ENCODE measurements at places on chromosomes 5 and 9. TPM values are rescaled to one million over a fixed set of nuclear protein-coding genes. Genes with fewer than 3 reads are reported as not detected.

GRCh38 chr5:64569858-64570257, 64.0 kb downstream of the RGS7BP start:
- no peak for DNase-seq

- no peak for DNase-seq
These were observed 70.0 kb downstream of the KLHL3 start for GRCh38 chr5:137665678-137666460.

DNA sequence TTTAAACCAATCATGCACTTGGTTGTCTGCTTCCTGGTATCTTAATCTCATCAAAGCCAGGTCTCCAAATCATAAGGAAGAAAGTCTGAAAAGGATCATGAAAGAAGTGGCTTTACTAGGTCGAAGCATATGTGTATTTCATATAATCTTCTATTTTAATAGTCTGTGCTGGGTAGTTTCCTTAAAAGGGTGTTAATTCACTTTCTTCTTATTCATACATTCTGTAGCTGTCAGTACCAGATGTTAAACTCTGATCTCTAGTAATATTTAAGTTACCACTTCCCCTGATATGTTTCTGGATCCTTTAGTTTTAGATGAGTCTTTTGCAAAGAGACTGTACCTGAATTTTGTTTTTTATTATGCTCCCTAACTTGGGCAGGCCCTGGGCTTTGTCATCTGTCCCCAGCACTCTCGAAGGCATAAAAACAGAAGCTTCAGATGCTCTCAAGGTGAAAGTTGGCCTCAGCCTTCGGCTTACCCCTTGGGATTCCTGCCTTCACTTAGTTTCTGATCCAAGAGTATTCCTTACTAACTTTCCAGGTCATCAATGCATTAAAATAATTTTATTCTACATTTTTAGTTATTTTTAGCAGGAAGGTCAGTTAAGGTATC, 15.0 kb upstream of the LNPEP start:
- DNase-seq: no peak

DNA sequence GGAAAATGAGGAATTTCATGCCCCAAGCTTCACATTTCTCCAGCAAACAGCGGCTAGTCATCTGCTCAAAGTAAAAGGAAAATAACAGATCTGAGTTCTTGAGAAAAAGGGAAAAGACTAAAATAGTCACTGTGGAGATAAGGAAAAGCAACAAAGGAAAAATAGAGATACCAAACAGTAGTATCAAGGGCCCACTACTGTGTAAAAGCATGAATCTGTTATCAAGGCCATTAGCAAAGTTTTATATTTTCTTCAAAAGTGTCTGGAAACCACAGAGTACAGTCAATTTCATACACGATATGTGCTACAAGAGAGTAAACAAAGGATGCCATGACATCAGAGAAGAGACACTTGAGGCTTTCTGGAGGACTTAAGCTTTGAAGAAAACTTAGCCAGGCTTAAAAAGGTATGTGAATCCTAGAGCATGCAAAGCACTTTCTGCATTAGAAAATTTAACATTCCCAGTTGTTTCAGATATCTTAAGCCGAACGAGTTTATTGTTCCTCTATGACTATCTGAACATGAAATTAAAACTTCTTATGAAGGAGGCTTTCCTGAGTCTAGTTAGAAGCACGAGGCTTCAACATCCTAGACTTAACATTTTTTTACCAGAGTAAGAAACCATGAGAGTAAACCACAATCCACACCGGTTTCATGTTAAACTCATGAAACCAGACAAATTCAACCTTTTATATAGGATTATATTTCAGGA, 1.2 kb downstream of the TTC33 start:
- no peak for DNase-seq

The HDHD3 gene
- 39.5 TPM for total RNA-seq

GRCh38 chr5:150639751-150640150, 709 bp upstream of the SYNPO start:
- DNase-seq: no peak

- no peak for DNase-seq
These were observed 17.7 kb downstream of the TTLL11 start for GRCh38 chr9:122075135-122076030.

The SPATA31A3 gene
- not detected for total RNA-seq

DNA sequence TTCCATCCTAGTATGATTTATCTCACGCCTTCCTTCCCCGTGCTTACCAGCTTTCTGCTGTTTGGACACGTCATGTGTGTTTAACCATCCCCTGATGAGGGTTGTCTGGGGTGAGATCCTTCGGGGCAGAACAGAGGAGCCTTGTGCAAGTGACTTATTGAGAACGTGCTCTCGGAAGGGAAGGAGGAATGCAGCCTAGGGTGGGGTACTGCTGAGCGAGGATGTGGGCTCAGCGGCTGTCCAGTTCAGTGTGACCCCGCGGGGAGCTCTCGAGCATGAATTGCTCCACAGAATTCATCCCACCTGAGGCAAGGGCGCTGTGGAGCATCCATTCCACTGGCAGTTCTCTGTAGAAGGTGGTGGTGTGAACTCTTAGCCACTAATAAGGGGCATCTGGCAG, 4.0 kb downstream of the MYOZ3 start:
- DNase-seq: no peak

- no peak for DNase-seq
These were observed 8.5 kb downstream of the ELOVL7 start for GRCh38 chr5:60835554-60835953.

- no peak for DNase-seq
These were observed 132.2 kb downstream of the CDC42SE2 start for GRCh38 chr5:131396015-131396414.

The MOB3B gene
- not detected for total RNA-seq

The TMC1 gene
- not detected for total RNA-seq

DNA sequence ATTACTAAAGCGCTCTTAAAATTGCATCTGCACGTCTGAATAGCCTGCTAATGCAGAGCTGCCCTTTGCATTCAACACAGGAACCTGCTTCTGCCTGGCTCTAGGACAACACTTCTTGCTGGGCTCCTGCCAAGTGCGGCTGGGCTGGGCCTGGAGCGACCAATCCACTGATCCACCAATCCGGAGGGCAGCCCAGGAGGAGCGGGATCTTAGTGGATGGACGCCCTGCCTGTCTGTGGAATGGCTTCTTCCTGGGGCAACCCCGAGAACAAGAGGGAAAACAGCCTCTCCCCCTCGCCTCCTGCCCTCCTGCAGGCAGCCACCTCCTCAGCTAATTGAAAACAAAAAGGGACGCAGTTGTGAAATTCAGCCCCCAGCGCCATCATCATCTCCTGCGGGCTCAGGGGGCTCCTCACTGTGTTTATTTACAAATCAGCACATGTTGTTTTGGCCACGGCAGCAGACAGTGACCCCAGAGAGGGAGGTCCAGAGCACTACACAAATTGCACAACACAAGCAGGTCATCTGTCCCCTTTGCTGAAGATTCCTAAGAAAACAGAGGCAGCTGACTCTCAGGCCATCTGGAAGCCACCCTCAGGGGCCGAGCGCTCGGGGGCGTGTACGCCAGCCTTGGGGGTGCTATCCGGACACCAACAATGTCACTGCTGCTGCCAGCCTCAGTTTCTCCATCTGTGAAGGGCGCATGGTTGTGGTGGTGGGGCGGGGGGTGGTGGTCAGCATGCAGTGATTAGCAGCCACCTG, 57.3 kb downstream of the GADD45G start:
- peak; percentile 93 for DNase-seq

DNA sequence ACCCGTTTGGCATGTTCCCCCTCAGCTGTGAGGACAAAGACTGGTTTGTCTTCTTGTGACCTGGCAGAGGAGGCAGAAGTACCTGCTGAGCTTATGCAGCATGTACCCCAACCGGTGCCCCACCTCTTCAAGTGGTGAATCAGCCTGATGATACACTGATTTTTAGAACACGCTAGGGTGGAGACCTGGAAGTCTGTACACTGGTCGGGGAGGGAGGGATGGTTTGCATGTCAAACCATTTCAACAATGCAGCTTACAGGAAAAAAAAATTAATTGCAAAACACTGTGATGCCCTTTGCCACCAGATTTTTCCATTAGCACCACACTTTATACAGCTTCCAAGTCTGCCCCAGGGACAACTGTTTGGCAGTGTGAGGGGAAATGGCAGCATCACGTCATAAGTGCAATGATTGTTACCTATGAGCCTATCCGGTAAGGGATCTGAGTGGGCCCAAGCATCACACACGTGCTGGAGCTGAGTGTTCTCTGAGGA, 155.1 kb upstream of the DMRT1 start:
- no peak for DNase-seq

DNA sequence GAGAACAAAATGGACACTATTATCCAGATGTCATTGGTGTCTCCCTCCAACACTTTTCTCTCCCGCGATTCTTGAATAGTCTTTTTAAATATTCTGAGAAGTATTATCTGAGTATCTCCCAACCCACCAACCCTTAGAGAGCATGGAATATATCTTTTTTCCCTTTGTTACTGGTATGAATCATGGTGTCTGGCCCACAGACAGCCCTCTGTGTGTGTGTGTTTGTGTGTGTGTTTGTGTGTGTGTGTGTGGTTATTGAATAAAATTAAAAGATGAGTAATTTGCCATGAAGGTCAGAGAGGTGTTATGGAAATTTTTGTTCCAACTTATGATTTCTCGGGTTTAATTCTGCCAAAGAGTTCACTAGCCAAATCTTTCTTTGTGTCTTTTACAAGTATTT, 47.7 kb downstream of the CAMK4 start:
- no peak for DNase-seq

DNA sequence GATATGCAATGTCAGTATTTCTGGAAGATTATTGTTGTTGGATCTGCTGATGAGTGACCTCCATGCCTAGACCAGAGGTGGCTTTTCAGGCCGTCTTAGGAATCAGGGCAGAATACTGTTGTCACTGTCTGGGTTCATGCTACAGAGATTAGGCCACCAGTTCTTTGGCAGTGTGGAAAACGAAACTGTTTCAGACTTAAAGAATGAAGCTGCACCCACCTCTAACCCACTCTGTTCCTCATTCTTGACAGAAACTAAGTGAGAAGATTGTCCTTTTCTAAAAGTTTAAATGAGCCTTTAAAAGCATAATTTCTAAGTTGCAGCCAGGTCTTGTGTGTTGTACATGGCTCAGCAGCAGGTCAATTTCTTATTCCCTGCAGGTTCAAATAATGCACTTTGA, 444.3 kb downstream of the ENC1 start:
- no peak for DNase-seq

The CD274 gene
- total RNA-seq: 3.6 TPM

DNA sequence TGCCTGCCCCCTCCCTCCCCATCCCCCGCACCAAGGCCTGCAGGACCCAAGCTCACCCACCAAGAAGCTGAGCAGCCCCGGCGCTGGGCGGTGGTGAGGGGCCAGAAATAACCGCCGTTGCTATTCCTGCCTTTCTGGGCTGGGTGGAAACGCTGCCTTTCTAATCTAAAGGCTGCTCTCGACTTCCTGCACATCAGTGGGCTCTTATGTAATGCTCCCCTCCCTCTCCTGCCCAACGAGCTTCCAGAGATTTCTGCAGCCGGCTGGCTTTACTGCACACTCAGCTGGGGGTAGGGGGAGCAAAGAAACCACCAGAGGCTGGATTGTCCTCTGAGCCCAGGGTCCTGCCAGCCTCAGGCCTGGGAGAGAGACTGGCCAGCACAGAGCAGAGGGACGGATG, 6.9 kb upstream of the EGR1 start:
- no peak for DNase-seq

DNA sequence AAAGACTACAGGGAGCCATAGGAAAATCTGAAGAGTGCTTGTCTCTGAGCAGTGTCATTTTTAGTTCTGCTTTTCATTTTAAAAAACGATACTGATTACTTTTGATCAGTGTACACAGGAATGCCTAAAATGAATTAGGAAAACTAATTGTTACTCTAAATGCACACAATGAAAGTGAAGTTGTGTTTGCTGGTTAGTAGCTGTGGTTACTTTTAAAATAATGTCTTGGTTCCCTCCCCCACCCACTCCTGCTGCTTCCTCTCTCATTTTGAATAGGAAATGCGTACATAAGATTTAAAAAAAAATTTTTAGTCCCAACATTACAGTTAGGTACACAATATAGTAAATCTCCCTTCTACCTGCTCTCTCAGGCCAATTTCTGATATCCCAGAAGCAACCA, 47.5 kb upstream of the PLPP1 start:
- no peak for DNase-seq

GRCh38 chr5:146606893-146607292, 90.9 kb upstream of the GPR151 start:
- DNase-seq: no peak

GRCh38 chr9:128343855-128344254, 3.5 kb downstream of the SLC27A4 start:
- DNase-seq: no peak

DNA sequence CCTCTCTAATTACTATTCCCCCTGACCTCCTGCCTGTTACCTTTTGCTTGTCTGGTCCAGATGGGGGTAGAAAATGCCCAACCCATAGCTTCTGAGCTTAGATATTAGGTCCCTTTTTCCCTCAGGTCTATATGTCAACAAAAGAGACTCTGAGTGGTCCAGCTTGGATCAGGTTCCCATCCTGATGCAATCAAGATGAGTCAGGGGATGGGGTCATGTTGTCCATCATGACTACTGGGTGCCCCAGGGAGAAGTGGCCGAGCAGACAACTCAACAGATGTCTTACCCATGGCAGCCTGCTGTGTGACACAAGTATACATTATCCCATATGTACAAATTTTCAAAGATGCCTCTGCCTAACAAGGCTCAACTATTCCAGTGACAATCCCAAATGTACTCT, 9.1 kb upstream of the ANKH start:
- no peak for DNase-seq

- no peak for DNase-seq
These were observed 34.1 kb downstream of the LAMC3 start for GRCh38 chr9:131043087-131043486.

All from Caki2 (cell line).